Activated CD4-positive, alpha-beta T cell treated with anti-CD3 and anti-CD28 coated beads, Interleukin-2, amount 50 U/mL, for 24 hours (primary cell): ENCODE measurements at places on chromosomes 1 and 21.

DNA sequence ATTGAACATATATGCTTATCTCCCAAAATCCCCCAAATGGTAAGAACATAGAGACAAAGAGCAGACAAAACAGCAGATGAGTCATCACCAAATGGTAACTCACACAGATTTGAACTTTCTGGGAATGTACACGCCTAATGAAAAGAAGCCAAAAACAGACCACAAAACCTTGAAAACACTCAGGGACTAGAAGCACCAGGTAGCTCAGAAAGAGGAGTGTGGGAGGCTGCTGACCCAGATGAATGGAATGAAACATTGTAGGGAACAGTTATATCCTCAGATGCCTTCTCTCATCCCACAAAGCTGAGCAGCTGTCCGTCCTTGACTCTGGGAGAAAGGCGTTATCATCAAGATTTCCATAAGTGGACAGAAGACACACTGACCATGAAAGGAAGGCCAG, 307.0 kb upstream of the USP25 start:
- DNase-seq = no peak

DNA sequence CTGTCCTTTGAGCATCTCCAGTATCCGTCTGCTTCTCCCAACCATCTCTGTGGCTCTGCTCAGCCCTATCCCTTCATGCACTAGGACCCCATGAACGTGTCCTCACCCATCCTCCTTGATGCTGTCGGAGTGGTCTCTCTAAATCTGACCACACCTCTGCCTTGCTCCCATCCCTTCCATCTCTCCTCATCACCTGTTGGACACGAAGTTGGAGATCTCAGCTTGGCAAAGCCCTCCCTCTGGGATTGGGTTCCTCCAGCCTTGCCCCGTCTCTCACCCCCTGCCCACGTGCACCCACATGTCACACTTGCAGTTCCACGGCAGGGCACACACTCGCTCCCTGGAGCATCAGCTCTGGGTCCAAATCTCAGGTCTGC, 135.7 kb downstream of the ACTL8 start:
- no peak for DNase-seq

DNA sequence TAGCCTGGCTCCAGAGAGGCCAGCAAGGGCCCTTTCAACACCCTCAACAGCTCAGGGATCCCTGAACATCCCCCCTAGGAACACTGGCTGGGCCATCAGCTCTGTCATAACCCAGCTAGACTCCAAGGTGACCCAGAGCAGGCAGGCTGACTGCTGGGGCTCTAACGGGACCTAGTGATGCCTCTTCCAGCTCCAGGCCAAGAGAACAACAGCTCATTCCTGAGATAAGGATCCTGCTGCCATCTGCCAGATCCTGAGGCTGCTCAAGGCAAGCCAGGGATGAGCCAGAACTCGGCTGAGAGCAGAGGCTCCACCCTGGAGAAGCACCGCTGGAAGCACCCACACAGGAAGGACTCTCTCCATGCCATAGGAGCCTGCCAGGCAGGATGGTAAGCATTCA, 2.0 kb downstream of the VSIG8 start:
- no peak for DNase-seq

GRCh38 chr21:34673006-34673405, 4.2 kb downstream of the CLIC6 start:
- no peak for DNase-seq

DNA sequence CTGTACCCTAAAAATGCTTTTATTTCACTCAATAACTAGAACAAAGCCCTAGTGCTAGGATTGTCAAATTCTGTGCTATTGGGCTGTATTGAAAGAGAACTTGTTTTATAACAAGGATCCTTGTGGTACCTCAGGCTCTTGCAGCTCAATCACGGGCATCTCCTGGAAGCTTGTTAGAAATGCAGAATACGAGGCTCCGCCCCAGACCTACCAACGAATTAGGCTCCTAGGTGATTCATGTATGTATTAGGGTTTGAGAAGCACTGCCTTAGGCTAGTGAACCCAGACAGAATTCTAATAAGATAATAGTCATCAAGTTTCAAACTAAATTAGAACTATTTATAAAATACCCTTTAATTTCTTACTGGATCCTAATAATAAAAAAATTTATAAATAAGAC, 45.6 kb downstream of the ZZZ3 start:
- DNase-seq = no peak

DNA sequence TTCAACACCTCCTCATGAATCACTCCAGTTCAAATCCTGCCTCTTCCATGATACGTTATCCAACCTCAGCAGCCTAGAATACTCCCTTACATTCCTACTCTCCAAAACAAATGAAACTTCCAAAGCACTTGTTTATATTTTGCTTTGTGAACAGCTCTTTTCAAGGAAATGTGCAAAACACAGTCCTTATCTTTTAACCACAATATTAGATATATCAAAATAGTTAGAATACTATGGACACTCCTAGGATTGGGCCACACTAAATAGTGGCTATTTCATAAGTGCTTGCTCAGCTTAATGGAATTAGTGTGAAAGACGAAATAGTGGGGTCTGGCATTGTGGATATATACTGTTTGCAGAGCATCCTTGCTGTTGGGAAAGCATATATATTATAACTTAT, 173.5 kb downstream of the ZC3H11B start:
- no peak for DNase-seq
